ENCODE measurements at places on chromosomes 7 and 10. TPM values are rescaled to one million over a fixed set of nuclear protein-coding genes. Genes with fewer than 3 reads are reported as not detected.

DNA sequence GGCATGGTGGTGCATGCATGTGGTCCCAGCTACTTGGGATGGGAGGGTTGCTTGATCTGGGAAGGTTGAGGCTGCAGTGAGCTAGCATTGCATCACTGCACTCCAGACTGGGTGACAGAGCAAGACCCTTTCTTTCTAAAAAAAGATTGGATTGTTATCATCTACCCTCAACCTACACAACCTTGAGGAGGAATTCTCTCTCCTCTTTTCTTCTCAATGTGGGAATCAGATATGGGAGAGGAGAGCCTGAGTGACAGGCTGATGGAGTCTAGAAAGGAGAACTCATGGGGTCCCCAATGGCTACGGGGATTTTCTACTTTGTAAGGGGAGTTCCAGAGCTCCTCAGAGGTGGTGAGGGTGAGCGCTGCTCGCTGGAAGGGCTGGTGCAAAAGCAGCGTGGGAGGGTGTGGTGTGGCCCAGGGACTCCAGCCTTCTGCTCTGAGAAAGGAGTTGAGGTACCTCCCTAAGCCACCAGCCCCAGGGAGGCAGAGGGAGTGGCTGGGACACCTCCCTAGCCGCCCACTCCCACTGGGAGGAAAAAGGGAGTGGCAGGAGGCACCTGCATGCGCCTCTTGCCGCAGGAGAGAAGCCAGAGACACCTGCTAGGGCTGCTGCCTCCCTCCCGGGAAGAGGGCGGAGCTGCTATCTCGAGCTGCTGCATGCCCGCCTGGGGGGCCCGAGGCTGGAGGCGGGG lies 48.4 kb downstream of the GATA3 start:
- no peak for DNase-seq

GRCh38 chr10:122510326-122510725 lies 49.0 kb downstream of the HTRA1 start:
- no peak for DNase-seq

PVRIG gene
- polyA plus RNA-seq = 8.5 TPM

DNA sequence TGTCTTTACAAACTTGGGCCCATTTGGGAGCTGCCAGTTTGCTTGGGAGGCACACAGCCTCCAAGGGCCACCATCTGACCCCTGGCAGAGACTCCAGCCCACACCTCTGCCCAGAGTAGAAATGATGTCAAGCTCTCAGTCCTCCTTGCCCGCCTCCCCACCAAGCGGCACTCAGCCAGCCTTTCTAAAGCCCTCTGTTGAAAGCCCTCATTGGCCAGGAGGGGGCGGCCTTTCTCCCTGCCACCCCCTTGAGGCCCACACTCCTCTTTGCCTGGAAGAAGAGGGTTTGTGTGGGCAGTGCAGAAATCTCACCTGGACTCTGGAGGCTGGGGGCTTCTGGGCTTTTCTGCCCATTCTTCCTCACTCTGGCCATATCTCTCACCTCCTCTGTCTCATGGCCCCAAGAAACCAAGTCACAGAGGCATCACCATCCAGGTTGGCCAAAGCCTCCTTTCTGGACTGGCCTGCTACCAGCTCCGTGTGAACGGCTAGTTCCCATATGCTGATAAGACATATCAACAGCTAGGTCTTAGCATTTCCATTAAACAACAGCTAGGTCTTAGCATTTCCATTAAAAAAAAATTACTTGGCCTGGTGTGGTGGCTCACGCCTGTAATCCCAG lies 36.1 kb downstream of the UBTD1 start:
- no peak for DNase-seq

KCNMA1 gene
- 4.3 TPM for polyA plus RNA-seq

- no peak for DNase-seq
These were observed 60.8 kb upstream of the SORCS3 start for GRCh38 chr10:104580321-104580720.

GRCh38 chr10:37489658-37490003 lies 364.2 kb downstream of the ANKRD30A start:
- no peak for DNase-seq

- DNase-seq = no peak
These were observed 35.1 kb downstream of the BRAF start for GRCh38 chr7:140889645-140890044.

TMEM196 gene
- polyA plus RNA-seq = not detected

GRCh38 chr10:104648421-104648820 lies 7.3 kb downstream of the SORCS3 start:
- DNase-seq = no peak

DNA sequence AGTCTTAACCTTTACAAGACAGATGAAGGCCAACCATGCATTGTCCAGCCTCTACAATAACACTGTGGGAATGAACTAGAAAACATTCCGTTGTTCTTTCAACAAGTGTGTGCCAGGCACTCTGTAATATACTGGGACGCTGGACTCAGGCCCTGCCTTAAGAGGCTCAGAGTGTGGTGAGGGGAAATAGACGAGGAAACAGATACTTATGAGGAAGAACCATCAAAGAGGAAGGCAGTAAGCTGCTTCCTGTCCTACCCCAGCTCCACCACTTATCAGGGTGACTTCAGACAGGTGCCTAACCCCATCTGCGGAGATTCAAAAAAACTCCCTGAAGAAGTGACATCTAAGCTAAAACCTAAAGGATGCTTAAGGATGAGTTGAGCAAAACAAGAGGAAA lies 8.9 kb upstream of the TRIM8 start:
- no peak for DNase-seq

DNA sequence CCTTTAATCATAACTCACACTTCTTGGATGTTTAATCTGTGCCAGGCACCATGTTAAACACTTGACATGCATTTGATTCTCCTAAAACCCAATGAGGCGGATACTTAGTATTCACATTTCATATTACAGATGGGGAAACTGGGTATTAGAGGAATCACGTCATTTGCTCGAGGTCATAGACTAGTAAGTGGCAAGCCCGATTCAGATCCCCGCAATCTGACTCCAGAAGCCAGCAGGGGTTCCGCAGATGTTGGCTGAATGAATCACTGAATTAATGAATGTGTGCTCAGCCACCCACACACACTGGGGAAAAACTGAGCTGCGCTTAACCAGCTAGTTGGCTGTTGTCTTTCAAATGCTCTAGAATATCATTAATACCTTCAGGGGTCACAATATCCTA lies 22.5 kb upstream of the ENO4 start:
- no peak for DNase-seq

DNA sequence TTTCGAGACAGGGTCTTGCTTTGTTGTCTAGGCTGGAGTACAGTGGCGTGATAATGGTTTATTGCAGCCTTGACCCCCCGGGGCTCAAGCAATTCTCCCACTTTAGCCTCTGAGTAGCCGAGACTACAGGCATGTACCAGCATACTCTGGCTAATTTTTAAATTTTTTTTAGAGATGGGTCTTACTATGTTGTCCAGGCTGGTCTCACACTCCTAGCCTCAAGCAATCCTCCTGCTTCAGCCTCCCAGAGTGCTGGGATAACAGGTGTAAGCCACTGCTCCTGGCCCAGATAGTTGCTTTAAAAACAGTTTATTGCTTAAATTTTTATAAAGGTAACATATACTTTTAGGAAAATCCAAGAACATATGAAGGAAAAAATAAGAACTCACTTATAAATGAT lies 26.3 kb downstream of the NEURL1 start:
- DNase-seq = no peak

- DNase-seq = no peak
These were observed 32.5 kb downstream of the DYDC1 start for GRCh38 chr10:80324086-80324485.

TAS2R41 gene
- polyA plus RNA-seq = not detected

GRCh38 chr7:909358-910329 lies 33.3 kb downstream of the GET4 start:
- no peak for DNase-seq

- no peak for DNase-seq
These were observed 159.5 kb upstream of the AUTS2 start for GRCh38 chr7:69438584-69439412.

DNA sequence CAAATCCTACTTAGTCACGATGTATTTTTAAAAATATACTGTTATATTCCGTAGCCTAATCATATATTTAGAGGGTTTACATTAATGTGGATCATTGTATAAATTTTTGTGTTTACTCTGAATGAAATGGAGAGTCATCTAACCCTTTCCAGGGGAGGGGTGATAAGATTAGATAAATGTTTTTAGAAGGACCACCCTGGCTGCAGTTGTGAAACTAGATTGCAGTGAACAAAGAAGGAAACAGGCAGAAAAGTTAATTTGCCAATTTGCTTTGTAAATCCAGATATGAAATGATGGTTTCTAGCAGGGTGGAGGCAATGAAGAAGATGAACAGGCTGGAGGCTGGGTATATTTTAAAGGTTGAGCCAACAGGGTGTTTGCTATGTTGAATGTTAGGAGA lies 477.7 kb upstream of the ZMIZ1 start:
- DNase-seq = no peak

- no peak for DNase-seq
These were observed 129.0 kb downstream of the BICC1 start for GRCh38 chr10:58641708-58642107.

DNA sequence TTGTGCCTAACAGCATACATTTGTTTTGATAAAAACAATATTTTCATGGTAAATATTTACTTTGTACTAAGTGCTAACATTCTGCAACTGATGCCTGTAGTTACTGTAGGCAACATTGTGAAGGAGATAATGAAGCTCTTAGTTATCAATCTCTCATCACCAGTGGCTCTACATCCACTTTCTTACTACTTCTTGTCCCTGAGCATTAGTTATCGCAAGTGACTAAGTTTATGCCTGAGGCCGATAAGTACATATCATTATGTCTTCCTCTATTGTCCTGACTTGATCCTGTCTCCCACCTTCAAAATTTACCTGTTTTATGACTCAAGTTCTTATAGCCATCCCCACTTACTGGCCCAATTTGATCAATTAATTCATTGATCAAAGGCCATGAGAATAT lies 63.6 kb downstream of the MACC1 start:
- DNase-seq = no peak

- DNase-seq = no peak
These were observed 506.2 kb upstream of the ZWINT start for GRCh38 chr10:56867236-56867635.

MRPS24 gene
- polyA plus RNA-seq = 97.7 TPM

ANKRD2 gene
- polyA plus RNA-seq = 0.44 TPM

KBTBD2 gene
- 56.4 TPM for polyA plus RNA-seq

All from left renal pelvis (tissue), 4 donors.